Activated T-helper 1 cell treated with Interleukin-2 at 50 U/mL for 16 hours (primary cell): ENCODE measurements at places on chromosomes 5 and 9.

DNA sequence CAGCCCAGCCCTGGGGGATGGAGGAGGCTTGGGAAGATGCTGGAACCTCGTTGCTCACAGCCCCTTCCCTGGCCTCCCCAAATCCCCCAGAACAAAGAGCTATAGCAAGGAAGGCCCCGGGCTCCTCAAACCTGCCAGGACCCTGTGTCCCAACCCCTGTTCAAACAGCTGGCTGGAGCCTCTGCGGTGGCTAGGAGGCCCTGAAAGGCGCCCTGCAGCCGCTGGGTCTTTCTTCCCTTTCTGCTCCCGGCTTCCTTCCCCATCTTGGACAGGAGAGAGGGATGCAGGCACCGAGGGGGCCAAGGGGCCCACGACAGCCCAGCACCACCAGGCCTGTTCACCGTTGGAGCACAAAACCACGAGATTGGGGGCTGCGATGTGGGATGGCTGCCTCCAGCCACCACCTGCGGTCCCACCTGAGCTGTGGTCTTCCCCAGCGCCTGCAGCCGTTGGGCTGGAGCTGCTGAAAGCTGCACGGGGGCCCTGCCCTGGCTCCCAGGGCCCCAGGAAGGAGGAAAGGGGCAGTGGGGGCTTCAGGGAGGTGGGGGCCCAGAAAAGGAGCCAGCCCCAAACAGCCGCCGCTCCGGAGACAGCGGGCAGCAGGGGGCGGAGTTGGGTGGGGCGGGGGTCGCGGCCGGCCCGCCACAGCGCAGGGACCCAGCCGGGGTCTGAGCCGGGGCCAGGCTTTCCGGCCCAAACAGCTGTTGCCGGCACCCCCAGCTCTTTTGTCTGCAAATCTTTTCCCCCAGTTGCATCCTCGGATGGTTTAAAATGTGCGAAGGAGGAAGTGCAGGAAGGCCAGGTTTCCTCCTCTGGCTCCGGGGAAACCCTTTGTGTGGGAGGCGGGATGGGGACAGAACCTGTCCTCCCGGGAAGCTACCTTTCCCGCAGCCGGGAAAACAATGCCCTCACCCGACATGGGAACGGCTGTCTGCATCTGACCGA lies 16.1 kb downstream of the NOTCH1 start:
- DNase-seq = no peak

DNA sequence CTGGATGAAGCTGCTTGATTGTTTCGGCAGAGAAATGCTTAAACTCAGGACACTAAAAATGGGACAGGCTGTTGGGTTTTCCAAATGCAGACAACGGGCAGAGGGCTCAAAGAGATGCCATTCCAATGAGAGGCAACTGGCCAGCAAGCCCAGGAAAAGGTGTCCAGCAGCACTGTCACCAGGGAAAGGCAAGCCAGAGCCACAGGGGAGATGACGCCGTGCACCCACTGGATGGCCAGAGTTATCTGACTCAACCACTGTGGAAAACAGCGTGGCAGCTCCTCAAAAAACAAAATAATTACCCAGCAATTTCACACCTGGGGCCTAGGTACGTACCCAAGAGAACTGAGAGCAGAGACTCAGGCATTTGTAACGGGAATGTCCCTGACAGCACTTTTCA lies 48.4 kb upstream of the SIMC1 start:
- no peak for DNase-seq

- DNase-seq = no peak
Observed at GRCh38 chr9:12935714-12936113, 160.9 kb downstream of the LURAP1L start.

DNA sequence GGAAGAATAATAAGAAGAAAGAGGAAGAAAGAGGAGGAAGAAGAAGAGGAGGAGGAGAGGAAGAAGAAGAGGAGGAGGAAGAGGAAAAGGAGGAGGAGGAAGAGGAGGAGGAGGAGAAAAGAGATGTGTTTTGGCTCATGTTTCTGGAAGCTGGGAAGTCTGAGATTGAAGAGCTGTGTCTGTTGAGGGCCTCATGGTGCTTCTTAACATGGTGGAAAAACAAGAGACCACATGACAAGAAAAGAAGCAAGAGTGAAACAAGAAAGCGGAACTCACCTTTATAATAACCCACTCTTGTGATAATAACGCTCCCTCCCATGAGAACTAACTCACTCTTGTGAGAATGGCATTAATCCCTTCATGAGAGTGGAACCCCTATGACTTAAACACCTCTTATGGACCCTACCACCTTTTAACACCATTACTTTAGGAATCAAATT lies 36.1 kb upstream of the RANBP6 start:
- DNase-seq = no peak

- DNase-seq = no peak
Observed at GRCh38 chr9:129908906-129909305, 73.6 kb downstream of the USP20 start.

- DNase-seq = no peak
Observed at GRCh38 chr5:132776131-132776937, 705 bp downstream of the SEPTIN8 start.

DNA sequence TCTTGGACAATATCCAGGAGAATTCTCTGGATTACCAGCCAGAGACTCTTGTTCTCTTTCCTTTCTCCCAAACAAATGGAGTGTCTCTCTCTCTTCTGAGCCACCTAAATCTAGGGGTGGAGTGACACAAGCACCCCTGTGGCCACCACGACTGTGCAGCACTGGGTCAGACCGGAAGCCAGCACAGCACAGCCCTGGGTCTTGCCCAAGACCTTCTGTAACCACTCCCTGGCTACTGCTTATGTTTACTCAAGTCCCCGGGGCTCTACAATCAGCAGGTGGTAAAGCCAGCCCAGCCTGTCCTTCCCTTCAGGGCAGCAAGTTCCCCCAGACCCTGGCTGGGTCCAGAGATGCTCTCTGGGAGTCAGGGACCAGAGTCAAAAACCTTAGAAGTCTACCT lies 110.0 kb upstream of the TUT7 start:
- DNase-seq = no peak

DNA sequence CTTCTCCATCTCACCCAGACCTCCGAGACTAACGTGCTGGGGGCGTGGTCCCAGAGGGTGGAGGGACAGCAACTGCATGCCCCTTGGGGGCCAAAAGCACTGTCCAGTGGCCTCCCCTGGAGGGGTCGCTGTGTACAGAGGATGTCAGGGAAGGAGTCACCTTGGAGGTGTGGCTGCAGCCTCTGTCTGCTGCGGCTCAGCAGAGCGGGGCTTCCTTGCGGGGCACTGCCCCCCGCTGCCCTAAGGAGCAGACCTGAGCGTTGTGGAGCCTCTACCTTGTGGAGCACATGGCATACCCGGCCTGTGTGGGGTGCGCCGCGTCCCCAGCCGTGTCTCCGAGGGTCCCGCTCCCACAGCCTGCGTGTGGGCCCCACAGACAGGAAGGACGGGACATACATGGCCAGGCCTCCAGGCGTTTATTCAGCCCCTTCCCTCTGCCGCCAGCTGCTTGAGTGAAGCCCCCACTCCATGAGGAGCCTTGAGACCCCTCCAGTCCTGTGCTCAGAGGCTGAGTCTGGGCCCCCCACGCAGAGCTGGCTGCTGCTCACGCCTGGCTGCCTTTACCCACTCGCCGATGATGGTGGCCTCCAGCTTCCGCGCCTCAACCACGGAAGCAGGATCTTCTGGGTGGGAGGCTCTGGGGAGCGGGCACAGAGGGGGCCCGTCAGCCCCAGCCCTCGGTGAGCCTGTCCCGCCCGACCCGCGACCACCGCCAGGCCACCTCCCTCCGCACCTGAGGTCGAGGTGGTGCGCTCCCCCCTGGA lies 4.2 kb downstream of the DPP7 start:
- no peak for DNase-seq

DNA sequence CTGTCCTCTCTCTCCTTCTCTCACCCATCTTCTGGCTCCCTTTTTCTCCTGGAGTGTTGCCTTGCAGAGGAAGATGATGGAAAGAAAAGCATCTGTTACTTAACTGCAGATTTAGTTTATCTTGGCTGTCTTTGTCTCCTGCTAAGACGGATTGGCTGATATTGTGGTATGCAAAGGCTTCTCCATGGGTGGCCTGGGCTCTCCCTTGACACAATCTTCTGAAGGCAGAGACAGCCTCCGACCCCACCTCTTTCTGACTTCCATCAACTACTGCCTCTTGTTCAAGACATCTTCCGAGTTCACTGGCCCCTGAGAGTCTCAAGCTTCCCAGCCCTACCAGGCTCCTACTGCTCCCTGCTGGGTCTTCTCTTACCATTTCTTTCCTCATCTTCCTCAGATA lies 403.7 kb downstream of the LRRC70 start:
- no peak for DNase-seq

DNA sequence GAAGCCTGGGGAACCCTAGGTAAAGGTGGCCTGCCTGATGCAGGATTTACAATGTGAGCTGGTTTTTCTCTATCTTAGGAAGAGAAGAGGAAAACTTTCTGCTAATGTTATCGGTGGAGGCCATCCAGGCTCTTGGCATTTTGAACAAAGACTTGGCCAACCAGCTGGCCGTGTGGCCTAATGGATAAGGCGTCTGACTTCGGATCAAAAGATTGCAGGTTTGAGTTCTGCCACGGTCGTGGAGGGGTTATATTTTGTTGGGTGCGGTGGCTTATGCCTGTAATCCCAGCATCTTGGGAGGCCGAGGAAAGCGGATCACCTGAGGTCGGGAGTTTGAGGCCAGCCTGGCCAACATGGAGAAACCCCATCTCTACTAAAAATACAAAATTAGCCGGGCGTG lies 9.6 kb downstream of the C9orf152 start:
- DNase-seq = no peak

DNA sequence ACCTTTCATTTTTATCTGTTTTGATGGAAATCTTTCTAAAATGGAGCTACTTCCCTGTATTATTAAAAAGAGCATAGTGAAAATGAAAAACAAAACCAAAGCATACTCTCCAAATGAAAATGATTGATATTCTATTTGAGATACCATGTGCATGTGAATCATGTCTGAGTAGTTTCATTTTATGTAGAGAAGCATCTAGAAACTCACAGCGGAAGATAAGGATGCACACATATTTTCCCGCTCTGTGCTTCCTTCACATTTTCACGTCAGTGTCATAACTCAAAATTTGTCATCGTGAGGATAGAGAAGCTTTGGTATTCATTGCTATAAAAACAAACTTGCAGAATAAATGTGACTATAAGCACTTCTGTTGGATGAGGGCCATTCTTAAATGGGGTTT lies 34.0 kb upstream of the CLINT1 start:
- DNase-seq = no peak

DNA sequence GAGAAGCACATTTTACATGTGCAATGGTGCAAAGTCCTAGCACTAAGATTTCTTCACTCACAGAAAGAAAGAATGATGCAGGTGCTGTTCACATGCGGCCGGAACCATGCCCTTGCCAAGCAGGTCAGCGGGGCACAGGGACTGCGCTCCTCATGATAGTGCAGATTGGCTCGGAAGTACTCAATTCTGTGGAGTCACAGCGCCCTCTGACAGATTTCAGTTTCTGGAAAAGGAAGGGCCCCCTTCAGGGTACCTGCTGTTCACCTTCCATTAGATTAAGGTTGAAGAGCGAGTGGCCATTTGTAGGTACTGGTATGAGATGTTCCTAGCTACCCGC lies 75.7 kb downstream of the TMC1 start:
- DNase-seq = no peak

GRCh38 chr5:81207009-81207408 lies 26.1 kb upstream of the CKMT2 start:
- no peak for DNase-seq

DNA sequence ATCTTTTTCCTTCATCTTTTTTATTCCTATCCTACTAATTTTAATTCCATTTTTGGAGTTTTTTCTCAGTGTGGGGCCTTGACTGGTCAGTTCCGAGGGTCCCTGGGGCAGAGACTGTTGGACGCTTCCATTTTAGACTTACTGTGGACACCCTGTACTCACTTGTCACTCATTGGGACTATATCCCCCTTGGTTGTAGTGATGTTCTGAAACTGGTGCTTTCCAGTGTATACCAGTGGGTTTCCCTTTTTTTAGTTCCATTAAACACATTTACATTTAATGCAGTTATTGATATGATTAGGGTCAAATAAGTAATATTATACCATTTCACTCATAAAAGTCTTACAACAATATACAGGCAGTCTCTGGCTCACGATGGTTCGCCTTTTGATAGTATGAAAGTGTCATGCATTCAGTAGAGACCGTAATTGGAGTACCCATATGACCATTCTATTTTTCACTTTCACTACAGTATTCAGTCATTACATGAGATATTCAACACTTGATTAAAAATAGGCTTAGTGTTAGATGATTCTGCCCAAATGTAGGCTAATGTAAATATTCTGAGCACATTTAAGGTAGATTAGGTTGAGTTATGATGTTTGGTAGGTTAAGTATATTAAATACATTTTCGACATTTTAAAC lies 46.0 kb downstream of the CNOT6 start:
- no peak for DNase-seq

- no peak for DNase-seq
Observed at GRCh38 chr9:36798350-36799065, 225.8 kb downstream of the MELK start.

DNA sequence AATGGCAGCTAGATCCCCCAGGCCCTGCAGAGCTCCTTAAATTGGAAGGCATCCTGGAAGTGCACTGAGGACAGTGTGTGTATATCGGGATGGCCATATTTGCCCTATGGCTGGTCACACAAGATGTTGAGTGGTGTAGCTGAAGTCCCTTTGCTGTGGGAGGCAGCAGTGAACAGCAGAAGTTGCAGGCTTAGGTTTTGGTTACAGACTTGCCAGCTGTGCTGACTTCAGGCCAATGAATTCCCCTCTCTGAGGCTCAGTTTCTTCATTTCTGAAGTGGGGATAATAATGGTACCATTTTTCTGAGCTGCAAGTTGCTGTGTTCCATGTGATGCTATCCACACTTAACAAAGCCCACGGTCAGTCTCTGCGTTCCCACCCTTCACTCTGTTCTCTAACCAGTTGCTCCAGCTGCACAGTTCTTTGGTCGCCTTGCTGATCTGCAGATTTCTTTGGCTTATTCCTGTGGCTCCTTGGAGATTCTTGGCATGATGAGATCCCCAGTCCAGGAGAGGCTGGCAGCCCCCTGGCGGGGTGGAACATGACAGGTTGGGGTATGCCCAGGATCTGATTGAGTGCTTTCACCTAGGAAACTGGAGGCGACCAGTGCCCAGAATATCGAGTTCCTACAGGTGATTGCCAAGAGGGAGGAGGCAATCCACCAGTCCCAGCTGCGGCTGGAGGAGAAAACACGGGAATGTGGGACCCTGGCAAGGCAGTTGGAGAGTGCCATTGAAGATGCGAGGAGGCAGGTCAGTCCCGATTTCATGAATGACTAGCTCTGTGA lies 6.5 kb upstream of the GLE1 start:
- DNase-seq = no peak

DNA sequence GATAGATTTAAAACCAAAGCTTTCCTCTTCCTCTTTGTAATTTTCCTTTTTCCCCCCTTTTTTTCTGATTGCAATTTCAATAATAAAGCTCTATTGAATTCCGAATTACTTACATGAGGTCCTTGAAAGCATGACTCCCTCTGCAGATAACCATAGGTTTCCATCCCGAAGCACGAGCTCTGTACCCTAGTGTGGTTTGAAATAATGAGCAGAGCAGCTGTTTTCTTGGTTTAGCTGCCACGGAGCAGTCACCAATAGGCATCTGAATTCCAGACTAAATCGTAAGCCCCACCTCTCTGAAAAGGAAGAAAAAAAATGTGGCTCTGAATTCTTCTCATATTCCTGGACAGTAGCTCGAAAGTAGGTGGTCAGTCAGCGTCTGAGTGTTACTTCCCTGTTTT lies 18.5 kb upstream of the GNE start:
- no peak for DNase-seq

- no peak for DNase-seq
Observed at GRCh38 chr5:155934964-155935363, 392.0 kb upstream of the SGCD start.
